ENCODE measurements at places on chromosomes 2 and 18. TPM values are rescaled to one million over a fixed set of nuclear protein-coding genes. Genes with fewer than 3 reads are reported as not detected.

- no peak for DNase-seq
Observed at GRCh38 chr2:86286516-86286915, 50.9 kb downstream of the REEP1 start.

COL4A3 gene
- 0.94 TPM for total RNA-seq

ACTG2 gene
- 0.61 TPM for total RNA-seq

CNDP1 gene
- 0.09 TPM for total RNA-seq

RIT2 gene
- total RNA-seq: not detected

YWHAQ gene
- total RNA-seq: 117 TPM

FBXO48 gene
- 0.66 TPM for total RNA-seq

GRCh38 chr2:229485857-229486256 lies 214.8 kb upstream of the PID1 start:
- DNase-seq: no peak

Measured in thymus (tissue), 14 donors.